ENCODE measurements at places on chromosomes 2 and 18.

DNA sequence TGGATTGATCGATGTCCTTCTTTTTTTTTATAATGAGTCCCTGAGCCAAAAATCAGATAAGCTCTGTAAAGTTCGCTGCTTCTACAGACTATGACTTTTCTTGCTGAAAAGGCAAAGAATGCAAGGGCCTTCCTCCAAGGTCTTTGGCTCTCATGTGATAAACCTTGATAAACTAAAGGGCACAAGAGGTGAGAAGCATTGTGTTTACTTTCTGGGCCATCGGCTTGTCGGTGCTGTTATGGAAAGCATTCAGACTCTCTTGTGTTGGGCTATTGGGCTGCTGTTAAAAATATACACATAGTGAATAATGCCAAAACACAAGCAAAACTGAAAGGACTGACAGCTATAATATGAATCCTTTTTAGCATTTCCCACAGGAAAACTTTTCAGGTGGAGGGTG lies 472.4 kb upstream of the SPHKAP start:
- DNase-seq = no peak

DNA sequence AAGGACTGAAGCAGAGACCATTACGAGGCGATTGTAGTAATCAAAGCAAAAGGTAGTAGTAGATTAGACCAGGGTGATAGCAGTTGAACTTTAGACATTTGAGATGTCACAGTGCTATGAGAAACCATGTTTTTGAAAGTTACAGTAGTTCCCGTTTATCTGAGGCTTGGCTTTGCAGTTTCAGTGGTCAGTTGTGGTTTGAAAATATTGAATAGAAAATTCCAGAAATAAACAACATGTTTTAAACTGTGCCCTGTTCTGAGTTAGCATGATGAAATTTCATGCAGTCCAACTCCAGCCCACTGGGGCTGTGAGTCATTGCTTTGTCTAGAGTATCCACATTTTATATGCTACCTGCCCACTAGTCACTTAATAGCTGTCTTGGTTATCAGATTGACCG lies 47.5 kb downstream of the ZNF638 start:
- DNase-seq = no peak

DNA sequence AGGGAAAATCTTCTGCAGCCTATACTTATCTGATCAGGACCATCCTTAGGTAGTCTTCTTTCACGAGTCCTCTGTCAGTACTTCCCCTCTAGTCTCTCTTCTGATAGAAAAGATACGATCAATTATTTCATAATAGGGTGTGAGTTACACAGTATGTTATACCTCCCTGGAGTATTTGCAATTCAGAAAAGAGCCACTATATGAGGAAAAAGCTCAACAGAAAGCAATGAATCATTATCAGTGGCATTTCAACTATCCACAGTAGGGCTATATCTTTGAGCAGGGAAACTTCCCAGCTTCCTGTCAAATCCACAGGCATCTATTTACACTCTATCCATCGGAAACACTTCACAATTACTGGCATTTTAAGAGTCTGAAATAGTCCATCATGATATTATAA lies 105.3 kb upstream of the ACVR2A start:
- peak; percentile 26 for DNase-seq

DNA sequence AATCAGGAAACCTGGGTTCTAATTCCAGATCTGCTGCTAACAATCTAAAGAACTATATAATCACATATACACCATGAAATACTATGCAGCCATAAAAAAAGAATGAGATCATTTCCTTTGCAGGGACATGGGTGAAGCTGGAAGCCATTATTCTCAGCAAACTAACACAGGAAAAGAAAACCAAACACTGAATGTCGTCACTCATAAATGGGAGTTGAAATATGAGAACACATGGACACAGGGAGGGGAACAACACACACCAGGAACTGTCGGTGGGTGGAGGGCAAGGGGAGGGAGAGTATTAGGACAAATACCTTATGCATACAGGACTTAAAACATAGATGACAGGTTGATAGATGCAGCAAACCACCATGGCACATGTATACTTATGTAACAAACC lies 33.2 kb downstream of the CDH2 start:
- DNase-seq = no peak

- no peak for DNase-seq
These were observed 271.1 kb downstream of the GALR1 start for GRCh38 chr18:77520767-77521166.

GRCh38 chr2:9366026-9366425 lies 57.3 kb downstream of the ITGB1BP1 start:
- no peak for DNase-seq

DNA sequence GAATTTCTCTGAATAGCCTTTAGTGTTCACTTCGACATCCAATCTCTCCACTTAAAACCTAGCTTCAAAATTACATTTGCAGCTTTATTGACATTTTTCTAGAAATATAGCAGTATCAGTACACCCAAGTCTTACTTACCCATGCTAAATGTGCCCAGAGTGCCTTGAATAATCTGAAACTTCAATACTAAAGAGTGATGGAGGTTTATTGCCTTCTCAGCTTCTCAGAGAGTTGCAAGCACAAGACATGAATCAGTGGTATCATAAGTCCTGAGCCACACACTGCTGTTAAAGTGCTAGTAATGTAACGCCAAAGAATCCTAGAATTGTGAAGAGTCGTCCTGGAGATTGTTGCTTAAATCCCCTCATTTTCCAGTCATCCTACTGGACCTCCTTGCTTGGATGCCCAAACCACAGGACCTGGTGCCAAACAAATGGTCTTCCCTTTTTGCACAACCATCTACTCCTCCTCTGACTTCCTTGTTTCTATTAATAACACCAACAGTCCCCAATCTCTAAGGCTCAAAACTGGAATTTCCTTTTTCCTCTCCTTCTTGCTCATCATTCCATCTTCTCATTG lies 83.2 kb upstream of the SPATS2L start:
- DNase-seq = no peak

- DNase-seq = no peak
These were observed 548 bp upstream of the FBLN7 start for GRCh38 chr2:112137516-112138158.

DNA sequence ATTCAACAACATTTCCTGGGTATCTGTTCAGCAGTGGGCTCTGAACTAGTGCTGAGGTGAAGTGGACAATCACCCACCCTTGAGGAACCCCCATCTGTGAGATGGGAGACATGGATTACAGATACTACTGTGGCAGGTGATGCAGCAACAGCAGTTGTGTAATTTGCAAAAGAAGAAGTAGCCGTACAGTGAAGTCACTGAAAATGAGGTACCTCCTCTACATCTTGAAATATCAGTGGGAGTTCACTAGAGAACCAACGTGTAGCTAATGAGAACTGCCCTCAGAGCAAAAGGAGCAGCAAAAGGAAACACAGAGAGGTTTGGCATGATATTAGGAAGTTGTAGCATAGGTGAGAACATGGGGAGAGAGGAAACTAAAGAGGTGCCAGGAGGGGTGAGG lies 41.3 kb downstream of the VSNL1 start:
- DNase-seq = no peak

GRCh38 chr2:185433824-185434223 lies 304.8 kb upstream of the FSIP2 start:
- no peak for DNase-seq

- no peak for DNase-seq
These were observed 155.0 kb upstream of the KCTD1 start for GRCh38 chr18:26703170-26703930.

DNA sequence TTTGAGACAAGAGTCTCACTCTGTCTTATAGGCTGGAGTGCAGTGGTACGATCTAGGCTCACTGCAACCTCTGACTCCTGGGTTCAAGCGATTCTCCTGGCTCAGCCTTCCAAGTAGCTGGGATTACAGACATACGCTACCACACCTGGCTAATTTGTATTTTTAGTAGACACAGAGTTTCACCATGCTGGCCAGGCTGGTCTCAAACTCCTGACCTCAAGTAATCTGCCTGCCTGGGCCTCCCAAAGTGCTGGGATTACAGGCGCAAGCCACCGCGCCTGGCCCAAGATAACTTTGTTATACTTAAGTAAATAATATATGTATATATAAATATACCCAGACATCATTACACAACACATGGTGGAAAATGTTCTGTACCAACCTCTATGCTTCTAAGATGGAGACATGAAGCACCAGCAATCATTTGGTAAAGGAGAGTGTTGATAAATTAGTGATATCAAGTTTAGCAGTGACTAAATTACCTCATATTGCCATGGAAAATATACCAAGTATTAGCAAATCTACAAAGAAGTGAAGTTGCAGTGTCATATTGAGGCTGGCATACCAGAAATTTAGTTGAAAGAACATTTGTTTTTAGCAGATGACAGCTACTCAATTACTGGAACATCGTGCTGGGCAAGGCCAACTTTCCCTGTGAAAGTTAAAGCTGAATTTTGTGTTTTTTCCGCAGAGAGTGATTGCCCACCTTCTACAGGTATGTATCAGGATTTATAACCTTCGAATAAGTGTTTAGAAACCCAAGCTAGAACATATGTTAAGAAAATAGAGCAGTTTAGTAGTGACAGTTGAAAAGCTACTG lies 177.7 kb downstream of the MYCN start:
- DNase-seq = no peak

DNA sequence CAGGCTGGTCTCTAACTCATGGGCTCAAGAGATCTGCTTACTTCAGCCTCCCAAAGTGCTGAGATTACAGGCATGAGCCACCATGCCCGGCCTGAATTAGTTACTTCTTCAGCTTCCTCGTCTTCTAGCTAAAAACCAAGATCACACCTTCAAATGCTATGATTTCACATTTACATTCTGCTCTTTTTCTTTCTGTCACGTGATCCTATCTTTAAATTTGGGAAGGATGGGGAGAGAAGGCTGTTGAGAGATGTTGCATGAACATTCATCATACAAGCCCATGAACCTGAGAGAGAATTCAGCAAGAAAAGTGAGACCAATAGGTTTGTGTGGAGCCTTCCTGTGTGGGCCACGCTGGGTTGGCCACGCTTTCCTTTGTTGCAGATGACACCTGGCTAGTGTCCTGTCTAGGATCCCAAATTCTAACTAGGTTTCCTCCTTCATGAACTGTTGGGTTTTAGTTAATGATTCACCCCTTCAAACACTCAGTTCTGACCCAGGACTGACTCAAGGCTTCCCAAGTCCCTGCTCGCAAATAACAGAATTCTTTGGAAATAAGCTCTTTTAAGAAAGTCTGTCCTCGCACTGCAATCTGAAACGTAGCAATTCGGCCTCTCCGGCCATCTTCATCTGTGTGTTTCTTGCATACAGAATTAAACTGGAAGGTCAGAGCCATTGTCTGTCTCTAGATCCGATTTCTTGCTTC lies 57.3 kb upstream of the CREB1 start:
- DNase-seq = no peak

GRCh38 chr2:150735894-150736498 lies 248.5 kb upstream of the RND3 start:
- no peak for DNase-seq

GRCh38 chr2:202442882-202443281 lies 66.8 kb downstream of the BMPR2 start:
- DNase-seq = no peak

- no peak for DNase-seq
These were observed 240.3 kb downstream of the HDAC4 start for GRCh38 chr2:239160226-239161143.

DNA sequence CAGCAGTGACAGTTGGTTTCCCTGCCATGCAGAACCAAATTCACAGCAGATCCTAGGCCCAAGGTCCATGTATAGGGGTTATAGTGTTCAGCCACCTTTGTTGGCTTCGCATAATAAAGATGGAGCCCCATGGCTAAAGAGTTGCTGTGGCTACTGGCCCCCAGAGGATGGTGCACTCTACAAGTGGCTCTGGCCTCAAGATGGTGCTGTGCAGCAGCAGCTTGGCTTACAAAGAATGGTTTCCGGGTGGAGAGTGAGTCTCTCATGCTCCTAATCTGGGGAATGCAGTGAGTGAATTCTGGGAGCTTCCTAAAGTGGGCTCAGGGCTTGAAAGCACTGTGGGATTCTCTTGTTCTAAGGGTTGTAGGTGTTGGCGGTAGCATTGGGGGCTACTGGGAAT lies 1199.7 kb downstream of the CNTNAP5 start:
- DNase-seq = no peak

DNA sequence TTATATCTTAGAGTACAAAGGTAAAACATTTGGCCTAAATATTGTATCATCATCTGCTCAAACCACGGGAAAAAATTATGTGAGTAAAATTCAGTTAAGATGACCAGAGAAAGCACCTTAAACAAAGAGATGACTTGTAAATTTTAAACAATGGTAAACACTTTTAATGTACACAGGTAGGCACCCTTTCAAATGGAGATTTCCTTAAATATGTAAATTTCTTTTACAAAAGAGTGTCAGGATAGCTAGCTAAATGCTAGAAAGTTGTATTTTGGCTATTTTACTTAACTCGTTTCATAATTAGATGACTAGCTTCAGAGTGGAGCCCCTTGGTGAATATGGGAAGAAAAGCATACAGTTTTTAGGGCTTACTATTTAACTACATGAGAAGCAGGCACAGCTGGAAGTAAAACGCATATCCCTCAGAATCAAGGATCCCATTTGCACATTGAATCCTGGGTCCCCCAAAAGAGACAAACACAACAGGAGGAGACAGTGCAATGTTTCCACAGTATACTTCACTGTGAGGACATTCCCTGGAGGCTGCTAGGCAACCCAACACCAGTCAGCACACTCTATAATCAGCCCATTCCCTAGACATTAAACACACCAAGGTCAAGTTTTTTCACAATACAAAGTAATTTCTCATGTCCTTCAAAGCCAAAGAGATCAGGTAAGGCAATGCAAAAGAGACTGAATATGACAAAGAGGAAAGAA lies 1154.4 kb downstream of the DPP10 start:
- no peak for DNase-seq

DNA sequence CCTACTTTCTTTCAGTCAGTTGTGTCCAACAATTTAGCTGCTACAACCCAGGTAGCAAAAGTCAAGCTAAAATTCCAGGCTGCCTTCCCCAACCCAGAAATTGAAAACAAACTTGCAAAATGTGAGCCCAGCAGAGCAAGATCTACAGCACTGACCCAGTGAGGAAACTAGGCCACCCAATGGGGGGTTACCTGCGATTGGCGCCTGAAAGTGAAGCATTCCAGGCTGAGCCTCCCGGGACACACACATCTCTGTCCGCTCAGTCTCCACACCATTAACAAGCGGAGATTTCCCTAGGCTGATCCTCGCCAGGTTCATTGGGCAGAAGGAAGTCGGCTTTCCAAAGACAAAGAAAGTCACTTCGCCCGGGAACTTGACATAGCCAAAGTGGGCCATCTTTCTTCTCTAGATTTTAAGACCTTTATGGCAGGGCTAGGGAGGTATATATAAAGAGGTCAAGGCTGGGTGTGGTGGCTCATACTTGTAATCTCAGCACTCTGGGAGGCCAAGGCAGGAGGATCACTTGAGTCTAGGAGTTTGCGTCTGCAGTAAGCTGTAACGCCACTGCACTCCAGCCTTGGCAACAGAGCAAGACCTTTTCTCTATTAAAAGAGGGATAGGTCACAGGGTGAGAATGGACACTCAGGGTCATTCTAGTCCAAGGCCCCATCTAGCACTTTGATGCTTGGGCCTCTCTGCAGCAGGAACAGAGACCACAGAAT lies 53.6 kb downstream of the TTC32 start:
- no peak for DNase-seq

- DNase-seq = no peak
These were observed 12.9 kb upstream of the IKZF2 start for GRCh38 chr2:213164263-213164662.

- no peak for DNase-seq
These were observed 194.1 kb downstream of the ANAPC1 start for GRCh38 chr2:111689941-111690340.
